Activated gamma-delta T cell (primary cell): ENCODE measurements at places on chromosomes 16 and 17.

- no peak for DNase-seq
Observed at GRCh38 chr16:78605548-78606101, 506.2 kb downstream of the WWOX start.

- no peak for DNase-seq
Observed at GRCh38 chr16:81318711-81319110, 3.9 kb downstream of the GAN start.

DNA sequence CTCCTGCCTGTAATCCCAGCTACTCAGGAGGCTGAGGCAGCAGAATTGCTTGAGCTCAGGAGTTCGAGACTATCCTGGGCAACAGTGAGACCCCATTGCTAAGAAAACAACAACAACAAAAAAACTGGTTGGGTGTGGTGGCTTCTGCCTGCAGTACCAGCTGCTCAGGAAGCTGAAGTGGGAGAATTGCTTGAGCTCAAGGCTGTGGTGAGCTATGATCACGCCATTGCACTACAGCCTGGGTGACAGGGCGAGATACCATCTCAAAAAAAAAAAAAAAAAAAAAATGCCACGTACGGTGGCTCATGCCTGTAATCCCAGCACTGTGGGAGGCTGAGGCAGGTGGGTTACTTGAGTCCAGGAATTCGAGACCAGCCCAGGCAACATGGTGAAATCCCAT, 34.1 kb downstream of the NME2 start:
- no peak for DNase-seq

DNA sequence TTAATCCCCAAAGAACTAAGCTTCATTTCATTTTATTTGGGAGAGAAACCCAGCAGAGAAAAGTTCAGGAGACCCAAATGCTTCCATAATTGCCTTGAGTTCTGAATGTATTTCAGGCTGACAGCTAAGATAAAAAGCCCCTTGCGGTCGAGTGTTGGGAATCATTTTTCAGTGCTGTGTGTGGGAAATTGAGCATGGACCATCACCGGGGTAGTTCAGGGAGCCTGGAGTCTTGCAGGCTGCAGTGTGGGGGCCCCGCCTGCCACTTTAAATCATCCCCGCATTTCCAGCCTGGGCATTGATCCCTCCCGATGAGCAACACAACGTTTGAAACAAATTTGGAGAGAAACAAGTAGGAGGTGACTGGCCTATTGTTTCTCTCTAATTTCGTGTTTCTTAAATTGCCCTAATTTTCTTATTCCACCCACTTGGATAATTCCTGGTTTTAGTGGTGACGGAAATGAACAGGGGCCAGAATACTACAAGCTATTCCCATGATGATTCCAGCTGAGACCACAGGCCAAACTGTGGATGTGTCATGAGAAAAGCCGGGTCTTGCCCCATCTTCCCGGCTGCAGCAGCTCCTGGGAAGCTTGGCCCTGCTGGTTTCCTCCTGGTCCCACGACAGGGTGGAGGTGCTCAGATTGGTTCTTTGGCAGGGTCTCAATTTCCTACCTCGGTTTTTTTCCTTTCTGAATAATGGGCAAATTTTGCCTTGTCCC, 75.1 kb downstream of the FOXL1 start:
- DNase-seq: no peak
